MG63 (cell line): ENCODE measurements at places on chromosomes 5 and 9. TPM values are rescaled to one million over a fixed set of nuclear protein-coding genes. Genes with fewer than 3 reads are reported as not detected.
A peak's percentile ranks its signal among the peaks of the same experiment; 100 is the strongest.

The SAXO1 gene
- total RNA-seq, result not detected in 2 replicates

The PRRT1B gene
- total RNA-seq, result not detected in 2 replicates

DNA sequence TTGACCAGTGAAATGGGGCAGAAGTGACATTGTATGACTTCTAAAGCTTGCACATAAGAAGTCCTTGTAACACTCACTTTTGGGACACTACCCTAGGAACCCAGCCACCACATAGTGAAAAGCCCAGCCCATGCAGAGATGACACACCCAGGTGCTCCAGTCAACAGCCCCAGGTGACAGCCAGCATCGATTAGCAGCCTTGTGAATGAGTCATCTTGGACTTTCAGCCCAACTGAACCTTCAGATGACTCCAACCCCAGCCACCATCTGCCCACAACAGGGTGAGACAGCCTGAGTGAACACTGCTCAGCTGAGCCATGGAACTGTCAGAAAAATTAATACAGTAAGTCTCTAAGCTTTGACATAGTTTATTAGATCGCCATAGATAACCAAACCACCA is 458.6 kb downstream of the ZSWIM6 start:
- DNase-seq, result no peak

DNA sequence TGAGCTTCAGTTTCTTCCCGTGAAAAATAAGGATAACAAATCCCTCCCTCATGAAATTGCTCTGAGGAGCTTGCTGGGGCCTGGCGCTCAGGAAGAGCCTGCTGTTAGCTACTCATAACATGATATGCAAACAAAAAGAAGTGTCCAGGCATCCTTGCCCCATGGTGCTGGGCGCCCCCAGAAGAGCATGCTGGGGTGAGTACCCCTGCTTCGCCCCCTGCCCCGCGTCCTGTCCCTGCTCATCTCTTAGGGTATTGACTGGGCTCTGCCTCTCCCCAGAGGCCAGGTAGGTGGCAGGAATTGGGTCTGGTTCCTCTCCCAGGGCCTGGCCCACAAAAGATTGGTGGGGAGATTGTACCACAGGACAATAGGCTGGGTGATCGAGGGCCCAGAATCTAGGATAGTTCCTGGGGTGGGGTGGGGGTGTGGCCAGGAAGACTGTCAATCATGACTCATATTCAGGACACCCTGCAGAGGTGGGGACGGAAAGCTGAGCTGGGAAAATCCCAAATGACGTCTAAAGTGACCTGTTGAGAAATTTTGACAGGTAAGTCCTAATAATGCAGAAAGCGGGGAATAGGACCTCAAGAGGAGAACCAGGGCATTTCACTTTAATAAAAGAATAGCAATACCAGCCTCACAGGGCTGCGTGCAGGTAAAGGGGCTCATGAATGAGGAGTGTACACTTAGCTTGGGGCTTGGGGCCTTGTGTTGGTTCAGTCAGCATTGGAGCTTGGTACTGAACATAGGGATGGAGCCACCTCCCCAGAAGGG is 8.9 kb downstream of the PITX1 start:
- peak; percentile 59 for DNase-seq

DNA sequence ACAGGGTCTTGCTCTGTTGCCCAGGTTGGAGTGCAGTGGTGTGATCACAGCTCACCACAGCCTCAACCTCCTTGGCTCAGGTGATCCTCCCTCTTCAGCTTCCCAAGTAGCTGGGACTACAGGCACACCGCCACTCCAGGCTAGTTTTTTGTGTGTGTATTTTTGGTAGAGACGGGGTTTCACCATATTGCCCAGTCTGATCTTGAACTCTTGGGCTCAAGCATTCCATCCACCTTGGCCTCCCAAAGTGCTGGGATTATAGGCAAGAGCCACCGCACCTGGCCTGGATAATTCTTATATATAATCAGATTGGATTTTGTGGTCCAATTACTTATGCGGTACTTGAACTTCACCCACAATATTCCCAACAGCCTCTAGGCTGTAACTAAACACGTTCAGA is 19.8 kb downstream of the CCDC69 start:
- DNase-seq, result no peak

- no peak for DNase-seq
Observed at GRCh38 chr5:133580618-133581017, 31.7 kb downstream of the FSTL4 start.

GRCh38 chr5:81909677-81910076 is 62.1 kb upstream of the ATG10 start:
- DNase-seq, result no peak

- DNase-seq, result no peak
Observed at GRCh38 chr9:6938447-6938846, 180.7 kb downstream of the KDM4C start.
